ENCODE measurements at places on chromosomes 16 and 17. TPM values are rescaled to one million over a fixed set of nuclear protein-coding genes. Genes with fewer than 3 reads are reported as not detected.

The EIF1 gene
- 652 TPM for total RNA-seq

The CPHXL2 gene
- total RNA-seq, result not detected

DNA sequence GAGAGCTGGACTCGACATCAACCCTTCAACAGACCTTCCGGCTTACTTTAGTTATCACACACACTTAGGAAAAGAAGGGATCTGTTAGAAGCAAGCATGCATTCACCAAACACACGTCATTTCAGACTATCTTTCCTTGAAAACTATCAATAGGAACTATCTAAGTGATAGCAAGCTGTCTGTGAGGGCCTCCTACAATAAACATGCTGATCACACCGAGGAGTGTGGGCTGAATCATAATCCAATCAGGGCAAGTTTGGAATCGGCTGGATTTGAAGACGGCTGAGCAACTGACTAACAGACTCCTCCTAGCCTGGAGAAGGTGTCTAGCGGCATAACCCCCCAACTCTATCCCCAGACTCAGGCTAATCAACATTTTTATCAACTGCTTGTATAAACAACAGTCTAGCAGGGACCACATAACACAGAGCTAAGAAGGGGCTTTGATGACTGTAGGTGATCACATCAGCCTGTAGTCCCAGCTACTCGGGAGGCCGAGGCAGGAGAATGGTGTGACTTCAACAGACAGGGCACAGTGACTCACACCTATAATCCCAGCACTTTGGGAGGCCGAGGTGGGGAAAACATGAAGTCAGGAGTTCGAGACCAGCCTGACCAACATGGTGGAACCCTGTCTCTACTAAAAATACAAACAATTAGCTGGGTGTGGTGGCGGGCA is 14.1 kb downstream of the NXN start:
- DNase-seq, result no peak

GRCh38 chr16:14505846-14506245 is 124.2 kb downstream of the PARN start:
- no peak for DNase-seq

GRCh38 chr16:49473131-49473530 is 99.5 kb downstream of the C16orf78 start:
- peak; percentile 11 for DNase-seq

- peak; percentile 49 for DNase-seq
Measured at GRCh38 chr16:4522051-4522581, 16.5 kb downstream of the CDIP1 start.

DNA sequence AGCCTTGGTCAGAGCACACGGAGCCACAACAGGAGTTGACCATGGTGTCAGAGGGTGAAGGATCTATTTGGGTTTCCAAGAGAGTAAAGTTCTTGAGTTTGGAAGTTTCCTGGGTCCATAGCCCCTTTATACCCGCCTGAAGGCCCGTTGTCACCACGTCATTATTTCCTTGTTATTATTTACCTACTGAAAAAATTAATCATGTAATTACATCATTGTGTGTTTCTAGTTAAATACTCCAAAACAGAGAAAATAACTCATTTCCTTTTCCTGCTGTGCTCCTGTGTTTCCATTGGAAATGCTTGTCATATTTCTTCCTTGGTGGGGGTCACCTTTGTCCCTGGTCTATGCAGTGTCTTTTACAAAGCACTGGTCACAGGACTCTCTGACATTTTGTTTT is at the start of gene KRTAP4-8:
KRTAP4-8 (minus strand) TSS at position 101 of the 400 bp plus-strand sequence; CDS start at position 43, 58 bp downstream.
- no peak for DNase-seq
